ENCODE measurements at places on chromosomes 2 and 18.

DNA sequence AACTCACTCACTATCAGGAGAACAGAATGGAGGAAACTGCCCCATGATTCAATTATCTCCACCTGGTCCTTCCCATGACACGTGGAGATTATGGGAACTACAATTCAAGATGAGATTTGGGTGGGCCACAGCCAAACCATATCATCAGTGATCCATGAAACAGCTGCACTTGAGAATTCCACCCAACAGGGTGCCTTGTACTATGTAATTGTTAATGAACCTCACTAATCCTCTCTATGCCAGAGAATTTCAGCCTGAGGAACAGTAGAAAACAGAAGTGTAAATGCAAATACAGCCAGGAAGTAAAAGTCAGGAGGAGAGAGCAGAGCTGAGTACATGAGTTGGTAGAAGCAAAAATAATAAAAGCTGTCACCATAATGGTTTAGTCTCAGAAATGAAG is 261.4 kb downstream of the EPHA4 start:
- DNase-seq = no peak

- no peak for DNase-seq
Observed at GRCh38 chr2:105102963-105103421, 65.1 kb downstream of the MRPS9 start.

GRCh38 chr2:160022162-160022561 is 40.3 kb downstream of the PLA2R1 start:
- peak; percentile 19 for DNase-seq

DNA sequence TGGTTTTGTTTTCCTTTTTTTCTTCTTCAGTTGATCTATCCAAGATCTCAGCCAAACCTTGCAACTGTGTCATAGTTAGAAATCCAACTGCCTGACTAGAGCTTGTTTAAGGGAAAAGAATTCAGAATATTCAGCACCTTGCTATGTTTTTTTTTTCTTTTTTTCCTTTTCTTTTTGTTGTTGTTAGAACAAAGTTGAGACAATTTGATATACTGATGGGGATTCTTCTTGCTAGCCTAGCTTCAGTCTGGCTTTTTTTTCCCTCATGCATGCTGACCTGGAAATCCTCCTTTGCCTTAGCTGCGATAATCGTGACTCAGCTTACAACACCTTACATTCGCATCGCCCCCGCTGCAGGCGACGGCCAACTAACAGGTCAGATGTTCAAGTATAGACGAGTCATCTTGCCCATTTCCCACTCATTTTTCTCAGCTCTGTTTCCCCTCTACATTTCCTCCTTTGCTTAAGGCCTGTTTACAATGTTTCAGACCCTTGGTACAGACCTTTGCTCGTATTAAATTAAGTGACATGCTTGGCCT is 487.2 kb upstream of the RAB12 start:
- no peak for DNase-seq

DNA sequence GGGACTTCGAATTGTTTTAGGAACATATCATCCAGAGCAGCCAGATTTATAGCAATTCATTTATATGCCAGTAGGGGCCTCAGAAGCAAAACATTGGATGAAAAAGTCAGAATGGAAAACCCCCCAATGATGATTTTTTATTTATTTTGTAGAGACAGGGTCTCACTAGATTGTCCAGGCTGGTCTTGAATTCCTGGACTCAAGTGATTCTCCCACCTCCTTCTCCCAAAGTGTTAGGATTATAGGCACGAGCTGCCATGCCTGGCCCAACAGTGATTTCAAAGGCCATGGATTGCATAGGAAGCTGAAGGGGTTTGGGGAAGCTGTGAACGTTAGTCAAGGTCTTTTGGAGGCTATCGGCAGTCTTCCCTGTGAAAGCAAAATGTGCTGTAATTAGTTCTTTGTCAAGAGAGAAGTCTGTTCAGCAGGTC is 21.9 kb upstream of the MCFD2 start:
- peak; percentile 44 for DNase-seq

DNA sequence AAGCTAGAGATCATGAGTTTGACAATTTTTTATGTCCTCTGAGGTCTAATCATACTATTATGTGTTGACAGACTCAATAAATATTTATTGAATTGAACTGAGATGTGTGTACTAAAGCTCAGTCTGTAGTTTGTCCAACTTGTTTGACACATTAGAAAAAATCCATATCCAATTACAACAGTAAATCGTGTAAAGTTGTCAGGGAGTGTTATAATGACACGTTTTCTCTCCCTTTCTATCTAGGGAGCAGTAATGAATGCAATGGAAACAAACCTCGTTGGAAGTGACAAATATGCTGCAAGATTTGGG is 28.4 kb downstream of the ITGA4 start:
- DNase-seq = no peak

DNA sequence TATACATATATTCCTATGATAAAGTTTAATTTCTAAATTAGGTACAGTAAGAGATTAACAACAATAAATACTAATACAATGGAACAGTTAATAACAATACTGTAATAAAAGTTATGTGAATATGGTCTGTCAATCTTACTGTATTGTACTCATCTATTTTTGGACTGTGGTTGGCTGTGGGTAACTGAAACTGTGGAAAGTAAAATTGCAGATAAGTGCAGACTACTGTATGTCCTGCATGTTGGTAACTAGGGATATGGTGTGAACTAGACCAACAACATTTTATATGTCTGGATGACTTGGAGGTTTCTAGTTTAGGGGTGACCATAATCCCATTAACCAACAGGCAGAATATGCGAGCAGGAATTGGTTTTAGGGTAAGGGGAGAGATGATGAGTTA is 23.3 kb downstream of the PHLPP1 start:
- DNase-seq = no peak

DNA sequence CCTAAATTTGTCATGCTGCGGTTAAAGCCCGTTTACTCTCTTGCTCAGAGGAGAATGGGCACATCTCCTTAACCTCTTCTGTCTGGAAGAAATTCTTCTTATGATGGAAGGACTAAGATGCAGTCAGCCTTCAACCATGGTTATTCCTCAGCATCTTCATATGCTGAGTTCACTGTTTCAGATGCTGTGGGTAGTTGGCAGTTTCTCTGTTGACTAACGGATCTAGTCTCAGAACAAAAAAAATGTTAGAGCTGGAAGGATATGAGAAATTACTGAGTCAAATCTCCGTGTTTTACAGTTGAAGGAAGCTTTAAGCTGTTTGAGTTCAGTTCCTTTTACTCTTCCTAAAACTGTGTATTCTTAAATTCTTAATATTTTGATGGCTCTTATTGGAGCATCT is 43.6 kb upstream of the PGAP1 start:
- DNase-seq = no peak

DNA sequence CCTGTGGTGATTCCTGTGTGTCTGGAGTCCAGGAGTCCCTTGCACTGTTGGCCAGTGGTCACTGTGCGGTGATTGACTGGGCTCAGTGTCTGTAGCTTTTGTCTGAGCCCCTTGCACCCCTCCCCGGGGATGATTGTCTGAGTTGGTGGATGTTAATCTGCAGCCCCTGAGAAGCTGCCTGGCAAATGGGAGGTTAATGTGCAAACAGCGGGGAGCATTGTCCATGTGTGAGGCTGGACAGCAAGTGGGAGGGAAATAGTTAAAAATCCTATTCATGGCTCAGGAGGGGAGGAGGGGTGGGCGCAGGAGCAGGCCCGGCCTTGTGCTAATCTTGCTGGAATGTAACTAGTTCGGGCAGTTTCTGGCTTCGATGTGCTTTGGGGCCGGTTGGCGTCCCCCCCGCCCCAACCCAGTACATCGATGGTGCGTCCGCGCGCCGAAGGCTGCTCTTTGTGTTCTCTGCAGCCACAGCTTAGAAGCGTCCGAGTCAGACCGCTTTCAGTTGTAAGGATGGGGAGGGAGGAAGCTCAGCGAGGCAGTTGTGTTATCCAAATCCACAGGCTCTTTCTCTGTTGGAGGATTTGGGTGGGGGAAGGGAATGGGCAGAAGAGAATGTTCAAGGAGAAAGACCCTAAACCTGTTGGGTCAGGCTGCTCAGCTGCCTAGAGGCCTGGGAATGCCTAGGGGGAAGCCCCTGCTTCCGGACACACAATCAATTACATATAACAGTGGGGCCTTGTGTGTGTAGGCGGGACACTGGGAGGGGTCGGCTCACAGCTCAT is 71.8 kb downstream of the TGOLN2 start:
- DNase-seq = no peak

GRCh38 chr2:188333751-188334524 is 42.3 kb downstream of the GULP1 start:
- no peak for DNase-seq

GRCh38 chr2:15472133-15472532 is 89.0 kb downstream of the NBAS start:
- no peak for DNase-seq

GRCh38 chr2:66301022-66301766 is 133.7 kb upstream of the MEIS1 start:
- DNase-seq = no peak

- peak; percentile 9 for DNase-seq
Observed at GRCh38 chr2:37323781-37324535, 675 bp downstream of the PRKD3 start.

GRCh38 chr2:233002829-233003657 is 10.0 kb downstream of the NGEF start:
- no peak for DNase-seq

GRCh38 chr2:38633895-38634294 is 31.2 kb upstream of the HNRNPLL start:
- DNase-seq = no peak

GRCh38 chr2:201949181-201949926 is 84.3 kb upstream of the FZD7 start:
- no peak for DNase-seq

DNA sequence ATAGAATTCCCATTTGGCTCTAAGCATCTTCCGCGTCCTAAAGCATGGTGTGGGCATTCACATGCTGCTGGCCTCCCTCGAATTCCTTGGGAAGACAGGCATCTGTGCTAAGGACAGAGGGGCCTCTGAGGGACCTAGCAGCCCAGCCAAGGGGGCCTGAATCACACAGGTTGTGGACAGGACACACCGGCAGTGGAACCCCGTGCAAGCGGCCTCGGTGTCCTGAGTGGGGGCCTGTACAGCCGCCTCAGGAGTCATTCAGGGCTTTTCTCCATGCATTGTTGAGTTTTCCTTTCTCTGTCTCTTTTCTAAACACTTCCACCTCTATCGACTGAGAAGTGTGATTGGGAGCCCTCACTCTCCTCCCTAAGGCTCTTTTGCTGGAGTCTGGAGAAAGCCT is 44.3 kb upstream of the SMIM21 start:
- no peak for DNase-seq

DNA sequence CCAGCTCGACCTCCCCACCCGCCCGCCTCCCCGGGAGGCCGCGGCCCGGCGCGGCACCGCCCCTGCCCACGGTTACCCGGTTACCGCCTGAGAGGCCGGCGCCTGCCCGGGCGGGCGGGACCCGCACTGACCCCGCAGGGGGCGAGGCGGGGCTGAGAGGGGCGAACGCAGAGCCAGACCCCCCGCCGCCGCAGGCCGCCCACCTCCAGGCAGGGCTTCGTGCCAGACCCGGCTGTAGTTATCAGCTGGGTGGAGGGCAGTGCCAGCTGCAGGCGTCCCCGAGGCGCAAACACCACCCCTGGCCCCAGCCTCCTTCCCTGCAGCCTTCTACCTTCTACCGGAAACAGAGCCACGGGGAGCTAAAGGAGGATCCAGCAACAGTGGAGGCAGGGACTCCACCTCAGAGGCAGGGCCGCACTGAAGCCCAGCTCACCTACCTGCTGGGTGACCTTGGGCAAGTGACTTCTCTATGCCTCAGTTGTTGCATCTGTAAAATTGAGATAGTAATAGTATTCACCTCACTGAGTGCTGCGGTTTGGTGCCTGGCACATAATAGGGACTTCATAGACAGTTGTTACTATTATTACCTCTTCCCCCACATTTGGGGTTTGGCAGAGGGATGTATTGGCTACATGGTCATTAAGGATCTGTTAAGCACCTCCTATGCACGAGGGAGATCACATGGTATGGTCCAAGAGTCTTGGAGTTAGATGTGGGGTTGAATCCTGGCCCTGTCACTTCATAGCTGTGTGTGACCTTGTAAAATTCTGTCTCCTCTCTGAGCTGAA is 231.6 kb upstream of the SMAD2 start:
- no peak for DNase-seq

DNA sequence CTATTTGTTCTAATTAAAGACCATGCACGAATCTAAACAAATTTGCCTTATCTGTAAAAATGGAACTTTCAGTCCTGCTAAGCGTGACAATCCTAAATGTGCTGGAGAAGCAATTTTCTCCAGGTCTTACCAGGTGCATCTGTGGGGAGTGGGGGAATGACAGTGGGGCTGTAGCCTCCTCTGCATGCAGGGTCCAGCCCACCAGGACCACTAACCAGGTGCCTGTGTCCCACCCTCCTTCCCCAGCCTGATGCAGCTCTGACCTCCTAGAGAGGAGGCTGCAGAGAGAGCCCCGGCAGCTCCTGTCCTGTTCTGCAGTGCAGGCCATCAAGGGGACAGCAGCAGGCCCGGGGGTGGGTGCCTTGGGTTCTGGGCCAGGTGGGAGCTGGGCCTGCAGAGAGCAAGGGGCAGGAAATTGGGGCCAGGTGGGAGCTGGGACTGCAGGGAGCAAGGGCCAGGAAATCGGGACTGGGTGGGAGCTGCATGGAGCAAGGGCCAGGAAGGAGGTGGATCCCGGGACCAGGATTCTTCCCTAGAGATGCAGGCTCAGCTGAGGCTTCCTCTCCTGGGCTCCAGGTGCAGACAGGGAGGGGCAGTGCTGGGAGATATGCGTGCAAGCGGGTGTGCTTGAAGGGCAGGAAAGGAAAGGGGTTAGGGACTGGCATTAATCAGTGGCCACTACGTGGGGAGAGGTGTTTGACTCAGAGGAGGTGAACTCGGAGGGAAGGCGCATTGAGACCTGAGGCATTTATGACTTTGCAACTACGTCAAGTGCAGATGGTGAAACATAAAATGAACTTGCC is 185.3 kb downstream of the ANKRD30B start:
- DNase-seq = no peak

- no peak for DNase-seq
Observed at GRCh38 chr2:213086050-213086449, 65.4 kb downstream of the IKZF2 start.

- no peak for DNase-seq
Observed at GRCh38 chr18:63427558-63427957, 5.3 kb upstream of the VPS4B start.

GRCh38 chr2:29050591-29050990 is 23.7 kb downstream of the PCARE start:
- DNase-seq = no peak

DNA sequence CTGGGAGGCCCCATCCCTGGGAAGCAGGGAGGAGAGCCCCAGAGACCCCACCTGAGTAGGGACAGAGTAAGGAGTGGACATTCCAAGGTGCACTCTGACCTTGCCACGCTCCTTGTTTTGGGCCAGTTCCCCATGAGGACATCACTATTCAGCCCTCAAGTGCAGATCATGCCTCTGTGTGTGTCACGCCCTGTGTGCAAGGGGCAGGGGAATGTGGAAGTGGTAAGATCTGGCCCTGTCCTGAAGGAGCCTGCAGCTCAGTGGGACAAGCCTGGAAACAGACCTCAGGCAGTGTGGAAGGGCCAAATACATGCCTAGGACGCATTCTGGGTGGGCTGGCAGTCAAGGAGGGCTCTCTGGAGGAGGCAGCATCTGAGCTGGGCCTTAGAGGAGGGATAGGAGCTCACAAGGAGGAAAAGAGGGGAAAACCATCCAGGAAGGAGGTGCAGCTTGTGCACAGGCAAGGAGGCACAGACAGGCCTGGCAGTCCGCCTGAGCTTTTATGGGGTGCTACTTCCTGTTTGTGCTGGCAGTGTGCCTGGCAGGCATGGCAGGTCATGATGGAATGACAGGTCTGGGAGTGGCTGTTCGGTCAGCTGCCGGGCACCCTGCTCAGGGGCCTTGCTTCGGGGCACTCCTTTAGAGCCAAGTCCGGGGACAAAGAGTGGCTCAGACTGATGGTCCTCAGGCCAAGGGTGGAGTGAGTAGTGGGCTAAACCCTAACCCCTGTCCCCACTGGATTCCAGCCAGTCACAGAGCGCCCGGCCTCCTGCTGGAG is 3.3 kb downstream of the KLHL30 start:
- DNase-seq = peak; percentile 34
